Stimulated activated CD8-positive, alpha-beta memory T cell treated with anti-CD3 and anti-CD28 coated beads, Interleukin-12 subunit alpha, Interleukin-12 subunit beta, amount 100 ng/mL, for 4 hours (primary cell): ENCODE measurements at places on chromosomes 4 and X.

GRCh38 chr4:150950657-150951288 is 64.3 kb downstream of the LRBA start:
- DNase-seq: no peak

DNA sequence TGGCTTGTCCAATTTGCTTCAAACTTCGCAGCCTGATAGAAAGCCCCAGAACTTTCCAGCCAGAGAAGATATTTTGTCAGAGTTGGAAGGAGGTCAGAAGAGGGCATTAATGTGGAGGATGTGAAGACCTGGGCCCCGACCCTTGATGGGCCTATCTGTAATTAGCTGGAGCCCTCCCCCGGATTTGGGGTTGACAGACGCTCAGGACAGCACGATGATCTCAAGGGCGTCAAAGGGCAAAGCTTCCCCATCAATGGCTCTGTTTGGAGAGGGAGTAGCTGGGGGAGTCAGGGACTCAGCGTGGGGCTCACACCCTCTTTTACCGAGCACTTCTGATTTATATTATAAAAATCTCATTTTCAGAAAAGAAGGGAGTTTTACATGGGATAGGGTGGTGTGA is 59.0 kb upstream of the PPP2R3B start:
- DNase-seq: no peak

- DNase-seq: no peak
Observed at GRCh38 chr4:176090115-176090514, 24.5 kb downstream of the WDR17 start.

DNA sequence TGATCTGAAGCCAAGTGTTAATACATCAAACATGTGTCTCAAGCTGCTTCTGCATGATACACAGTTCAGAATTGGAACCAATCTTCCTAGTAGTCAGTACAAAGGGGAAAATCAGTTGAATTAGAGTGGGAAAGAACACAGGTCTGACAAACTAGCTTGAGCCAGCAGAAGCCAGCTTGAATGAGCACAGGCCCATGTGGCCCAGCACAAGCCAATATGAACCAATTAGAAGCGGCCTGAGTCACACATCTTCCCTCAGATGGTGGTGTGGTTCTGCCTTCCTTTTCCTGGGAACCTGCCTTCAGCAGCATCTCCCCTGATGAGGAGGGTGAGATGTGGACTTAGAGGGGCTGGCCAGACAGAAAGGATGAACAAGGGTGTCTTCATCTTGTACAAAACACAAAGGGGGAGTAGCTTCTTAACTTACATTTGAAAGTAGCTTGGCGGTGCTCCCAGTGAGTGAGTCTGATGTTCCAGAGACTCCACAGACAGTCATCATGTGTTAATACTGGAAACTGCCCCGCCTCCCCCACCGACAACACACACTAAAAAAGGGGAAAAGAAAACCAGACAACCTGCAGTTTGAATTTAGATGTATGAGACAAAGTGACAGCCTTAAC is 72.0 kb downstream of the FRMPD4 start:
- DNase-seq: no peak

DNA sequence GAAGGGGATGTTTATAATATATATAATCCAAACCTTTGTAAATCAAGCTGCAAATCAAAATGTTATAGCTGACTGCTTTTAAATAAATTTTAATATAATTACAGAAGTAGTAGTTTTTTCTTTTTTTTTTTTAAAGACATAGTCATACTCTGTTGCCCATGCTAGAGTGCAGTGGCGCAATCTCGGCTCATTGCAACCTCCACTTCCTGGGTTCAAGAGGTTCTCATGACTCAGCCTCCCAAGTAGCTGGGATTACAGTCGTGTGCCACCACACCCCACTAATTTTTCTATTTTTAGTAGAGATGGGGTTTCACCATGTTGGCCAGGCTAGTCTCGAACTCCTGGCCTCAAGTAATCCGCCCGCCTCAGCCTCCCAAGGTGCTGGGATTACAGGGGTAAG is 178.7 kb downstream of the FBXW7 start:
- no peak for DNase-seq

DNA sequence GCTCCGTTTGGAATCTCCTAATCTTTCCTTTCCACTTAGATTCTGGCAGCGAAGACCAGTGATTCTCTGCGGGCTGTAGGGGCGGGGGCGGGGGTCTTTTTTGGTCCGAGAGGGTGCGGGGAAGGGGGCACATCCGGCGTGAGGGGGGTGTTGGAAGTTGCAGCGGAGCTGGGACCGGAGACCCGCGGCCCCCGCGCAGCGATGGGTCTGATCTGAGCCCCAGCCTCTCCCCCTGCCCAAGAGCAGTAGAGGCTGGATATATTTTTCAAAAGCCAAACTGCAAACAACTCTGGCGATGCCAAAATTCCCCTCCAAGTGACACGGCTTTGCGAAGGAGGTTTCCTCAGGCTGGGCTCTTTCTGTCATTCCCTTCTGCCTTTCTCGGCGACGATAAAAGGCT is 355 bp downstream of the GRID2 start:
- DNase-seq: no peak

DNA sequence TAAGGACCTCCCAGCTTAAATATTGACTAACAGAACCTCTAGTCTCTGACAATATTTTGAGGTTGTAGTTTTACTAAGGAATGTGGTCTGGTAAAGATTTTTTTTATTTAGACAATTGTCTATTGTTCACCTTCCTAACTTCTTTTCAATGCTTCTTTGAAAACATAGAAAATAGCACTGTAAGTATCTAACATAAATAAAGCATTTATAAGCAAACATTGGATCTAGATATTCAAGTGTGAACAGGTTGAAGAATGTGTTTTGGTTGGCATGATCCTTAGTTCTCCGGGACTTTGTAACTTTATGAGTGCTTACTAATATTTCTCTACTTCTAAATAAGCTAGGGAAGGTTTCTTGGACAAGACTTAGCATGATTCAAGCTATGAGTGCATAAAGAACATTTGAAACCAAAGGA is 285.4 kb upstream of the ARSJ start:
- no peak for DNase-seq

DNA sequence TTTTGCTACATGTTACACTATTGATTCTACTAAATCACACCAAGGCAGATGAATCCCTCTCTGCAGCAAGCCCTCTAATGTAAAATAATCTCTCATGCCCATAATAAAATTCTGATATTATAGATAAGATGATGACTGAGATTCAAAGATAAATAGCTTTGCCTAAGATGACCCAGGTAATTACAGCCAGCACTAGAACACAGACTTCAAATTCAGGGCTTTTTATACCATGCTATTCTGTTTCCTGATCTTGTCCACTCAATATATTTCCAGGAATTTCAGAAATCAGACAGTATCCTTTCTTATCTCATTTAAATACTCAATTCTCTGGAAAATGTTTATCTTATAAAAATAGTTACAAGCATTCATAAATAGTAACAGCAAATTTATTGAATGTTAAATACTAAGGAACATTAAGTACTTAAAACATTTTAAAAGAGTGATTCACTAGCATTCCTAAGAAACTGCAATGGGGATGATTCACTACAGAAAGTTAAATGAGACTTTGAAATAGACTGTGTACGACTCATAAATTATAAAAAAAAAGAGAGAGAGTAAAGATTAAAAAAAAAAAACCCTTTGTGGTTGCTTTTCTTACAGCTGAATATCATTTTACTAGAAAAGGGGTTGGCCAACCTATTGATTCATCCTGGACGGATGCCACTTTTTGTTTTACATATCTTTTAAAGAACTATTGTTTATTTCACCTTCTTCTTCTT is 45.8 kb upstream of the IL21 start:
- DNase-seq: no peak

DNA sequence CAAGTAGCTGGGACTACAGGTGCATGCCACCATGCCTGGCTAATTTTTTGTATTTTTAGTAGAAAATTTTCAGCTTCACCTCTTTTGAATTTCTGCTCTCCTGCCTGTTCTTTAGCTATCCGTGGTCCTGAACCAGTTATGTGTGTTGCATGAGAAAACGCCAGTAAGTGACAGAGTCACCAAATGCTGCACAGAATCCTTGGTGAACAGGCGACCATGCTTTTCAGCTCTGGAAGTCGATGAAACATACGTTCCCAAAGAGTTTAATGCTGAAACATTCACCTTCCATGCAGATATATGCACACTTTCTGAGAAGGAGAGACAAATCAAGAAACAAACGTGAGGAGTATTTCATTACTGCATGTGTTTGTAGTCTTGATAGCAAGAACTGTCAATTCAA is 13.9 kb downstream of the ALB start:
- DNase-seq: no peak

- DNase-seq: no peak
Observed at GRCh38 chr4:141371206-141371605, 150.5 kb downstream of the ZNF330 start.

GRCh38 chrX:15745179-15745578 is 7.1 kb downstream of the CA5B start:
- no peak for DNase-seq

DNA sequence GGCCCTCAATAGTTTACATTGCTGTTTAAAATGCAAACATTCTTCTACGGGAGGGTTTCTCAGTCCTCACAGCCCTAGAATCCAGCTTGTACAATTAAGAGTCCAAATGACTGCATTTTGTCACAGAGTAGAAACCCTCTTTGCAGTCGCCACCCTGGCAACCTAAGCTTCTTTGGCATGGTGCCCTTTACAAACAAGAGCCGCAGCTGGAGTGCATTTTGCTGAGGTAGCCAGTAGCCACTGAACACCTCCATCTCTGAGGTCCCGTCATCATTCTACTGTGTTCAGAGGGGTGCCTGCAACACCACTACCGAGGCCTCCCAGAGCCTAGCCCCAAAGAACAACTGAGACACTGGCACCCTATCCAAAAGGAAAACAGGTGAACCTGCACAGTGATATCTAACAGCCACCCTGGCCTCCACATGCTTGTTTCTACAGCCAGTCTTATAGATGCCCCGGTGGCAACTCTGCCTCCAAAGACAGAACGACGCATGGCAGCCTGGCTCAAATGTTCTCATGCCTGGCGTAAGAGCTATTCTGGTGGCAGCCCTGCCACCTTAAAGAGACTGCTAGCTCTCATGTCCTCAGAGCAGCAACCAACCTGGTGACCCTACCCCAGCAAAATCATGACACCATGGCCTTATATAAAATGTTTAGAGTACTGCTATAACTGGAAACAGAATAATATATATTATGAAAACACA is 801.9 kb downstream of the TECRL start:
- DNase-seq: no peak

DNA sequence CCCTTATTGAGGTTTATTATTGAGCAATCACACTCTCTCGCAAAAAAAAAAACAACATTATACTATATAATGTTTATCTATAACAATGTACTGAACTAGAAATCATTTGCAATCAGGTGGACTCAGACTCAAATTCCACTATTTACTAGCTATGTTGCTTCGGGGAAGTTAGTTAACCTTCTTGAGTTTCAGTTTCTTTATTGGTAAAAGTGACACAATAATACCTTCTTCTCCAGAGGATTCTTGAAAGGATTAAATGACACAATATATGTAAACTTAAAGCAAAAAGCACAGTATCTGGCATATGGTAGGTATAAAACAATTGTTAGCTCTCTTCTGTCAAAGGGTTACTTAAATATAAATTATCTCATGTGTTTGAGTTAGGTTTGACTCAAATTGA is 31.5 kb upstream of the HDAC8 start:
- no peak for DNase-seq

GRCh38 chr4:24856586-24856985 is 56.3 kb downstream of the CCDC149 start:
- DNase-seq: no peak

DNA sequence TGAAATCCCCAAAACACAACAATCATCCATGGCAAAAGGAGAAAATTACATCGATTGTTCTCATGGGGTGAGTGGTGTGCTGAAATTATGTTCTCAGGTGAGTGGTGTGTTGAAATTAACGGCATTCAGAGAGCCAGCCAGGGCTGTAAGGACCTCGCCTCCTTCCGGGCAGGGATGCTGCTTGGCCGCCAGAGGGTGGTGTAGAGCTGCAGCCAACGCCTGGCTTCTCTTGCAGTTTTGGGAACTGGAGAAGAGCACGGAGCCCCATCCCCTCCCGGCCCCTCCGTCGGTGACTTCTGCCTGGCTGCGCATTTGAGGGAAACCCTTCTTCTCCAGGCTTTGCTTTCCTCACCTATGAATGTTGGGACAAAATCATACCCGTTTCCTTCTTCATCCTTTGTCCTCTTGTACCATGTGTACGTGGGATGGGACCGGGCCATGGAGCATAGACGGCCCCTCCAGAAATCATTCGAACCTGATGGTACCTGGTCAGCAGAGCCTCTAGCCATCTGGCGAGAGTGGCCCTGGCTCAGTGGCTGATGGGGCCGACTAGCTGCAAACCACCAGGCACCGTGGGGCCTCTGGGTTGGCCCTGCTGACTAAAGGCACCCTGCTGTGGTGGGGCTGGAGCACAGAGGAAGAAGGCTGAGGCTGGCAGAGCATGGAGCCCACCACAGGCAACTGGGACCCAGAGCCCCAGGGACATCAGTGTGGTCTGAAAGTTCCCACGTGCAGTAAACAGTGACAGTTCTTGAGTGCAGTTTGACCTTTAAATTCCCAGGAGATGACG is 28.4 kb downstream of the TRMT44 start:
- no peak for DNase-seq

DNA sequence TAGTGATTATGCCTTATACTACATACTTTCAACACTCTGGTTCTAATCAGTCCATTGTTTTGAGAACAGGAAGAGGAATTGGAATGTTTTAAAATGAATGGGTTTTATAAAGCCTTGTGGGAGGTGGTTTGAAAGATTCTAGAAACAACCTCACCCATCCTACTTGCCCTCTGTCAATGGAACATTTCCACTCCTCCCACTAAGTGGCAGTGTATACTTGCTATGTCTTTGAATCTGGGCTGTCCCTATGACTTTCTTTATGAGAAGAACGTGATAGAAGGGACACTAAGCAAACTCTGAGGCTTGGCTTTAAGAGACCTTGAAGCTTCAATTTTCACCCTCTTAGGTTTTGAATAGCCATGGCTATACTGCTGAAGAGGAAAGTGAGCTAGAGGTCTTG is 611.2 kb downstream of the PPP4R3C start:
- DNase-seq: no peak

- no peak for DNase-seq
Observed at GRCh38 chrX:108732630-108733321, 3.6 kb downstream of the IRS4 start.

GRCh38 chr4:71202705-71203104 is 136.1 kb upstream of the SLC4A4 start:
- DNase-seq: no peak
